ENCODE measurements at places on chromosomes 5 and 9.

GRCh38 chr5:130885027-130885426 lies 280.0 kb downstream of the HINT1 start:
- DNase-seq = no peak

DNA sequence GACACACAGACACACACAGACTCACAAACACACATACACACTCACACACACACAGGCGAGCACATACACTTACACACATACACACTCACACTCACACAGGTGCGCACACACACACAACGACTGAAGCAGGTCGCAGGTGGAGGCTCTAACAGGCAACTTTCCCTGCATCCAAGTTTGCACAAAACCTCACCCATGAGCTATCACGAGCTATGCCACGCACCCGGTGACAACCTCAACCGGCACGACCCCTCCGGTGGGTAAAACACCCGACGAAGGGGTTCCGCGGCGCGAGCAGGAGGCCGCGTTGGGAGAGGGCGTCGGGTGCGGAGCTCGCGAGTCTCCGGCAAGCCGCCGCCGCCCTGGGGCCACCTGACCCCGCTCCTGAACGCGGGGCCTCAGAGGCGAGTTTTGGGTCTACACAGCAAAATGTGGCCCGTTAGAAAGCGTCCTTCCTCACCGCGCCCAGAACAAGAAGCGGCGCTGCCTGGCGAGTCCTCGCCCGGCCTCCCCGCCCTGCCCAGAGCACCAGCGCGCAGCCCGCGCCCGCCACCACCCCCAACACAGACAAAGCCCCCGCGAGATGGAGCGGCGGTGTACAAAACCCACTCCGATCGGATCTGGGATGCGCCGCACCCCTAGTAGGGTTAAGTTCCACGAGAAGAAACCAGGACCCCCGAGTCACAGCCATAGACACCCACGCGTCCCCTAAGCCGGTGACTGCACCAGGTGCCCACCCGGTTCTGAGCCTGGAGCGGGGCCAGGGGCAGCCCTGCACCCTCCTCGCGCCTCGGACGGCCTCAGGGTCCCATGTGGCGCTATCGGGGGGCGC lies 665 bp downstream of the SLC6A3 start:
- DNase-seq = no peak

DNA sequence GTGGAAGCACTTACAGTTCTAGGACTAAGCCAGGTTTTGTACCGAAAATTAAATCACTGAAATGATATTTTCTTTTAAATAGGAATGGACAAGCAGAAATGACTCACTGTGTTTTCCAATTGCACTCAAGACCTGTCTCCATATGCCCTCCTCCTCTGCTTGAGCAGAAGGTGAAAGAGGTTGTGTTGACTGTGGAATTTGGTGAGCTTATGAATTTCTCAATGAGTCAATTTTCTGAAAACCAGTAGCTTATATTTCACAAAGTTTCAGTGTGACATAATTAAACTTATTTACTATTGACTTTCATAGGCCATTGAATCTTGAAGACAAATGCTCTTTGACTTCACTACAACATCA lies 249.9 kb downstream of the NPR3 start:
- no peak for DNase-seq

- DNase-seq = no peak
These were observed 14.4 kb downstream of the ZNF462 start for GRCh38 chr9:106877345-106877744.

DNA sequence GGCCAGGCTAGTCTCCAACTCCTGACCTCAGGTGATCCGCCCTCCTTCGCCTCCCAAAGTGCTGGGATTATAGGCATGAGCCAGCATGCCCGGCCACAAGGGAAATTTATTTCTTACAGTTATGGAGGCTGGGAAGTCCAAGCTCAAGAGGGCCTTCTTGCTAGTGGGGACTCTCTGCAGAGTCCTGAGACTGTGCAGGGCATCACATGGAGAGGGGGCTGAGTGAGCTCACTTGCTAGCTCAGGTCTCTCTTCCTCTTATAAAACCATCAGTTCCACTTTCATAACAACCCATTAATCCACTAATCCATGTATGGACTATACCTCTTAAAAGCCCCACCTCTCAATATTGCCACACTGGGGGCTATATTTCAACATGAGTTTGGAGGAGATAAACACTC lies 5.1 kb upstream of the SPIN1 start:
- DNase-seq = no peak

- DNase-seq = no peak
These were observed 88.4 kb downstream of the LMNB1 start for GRCh38 chr5:126865299-126865698.

DNA sequence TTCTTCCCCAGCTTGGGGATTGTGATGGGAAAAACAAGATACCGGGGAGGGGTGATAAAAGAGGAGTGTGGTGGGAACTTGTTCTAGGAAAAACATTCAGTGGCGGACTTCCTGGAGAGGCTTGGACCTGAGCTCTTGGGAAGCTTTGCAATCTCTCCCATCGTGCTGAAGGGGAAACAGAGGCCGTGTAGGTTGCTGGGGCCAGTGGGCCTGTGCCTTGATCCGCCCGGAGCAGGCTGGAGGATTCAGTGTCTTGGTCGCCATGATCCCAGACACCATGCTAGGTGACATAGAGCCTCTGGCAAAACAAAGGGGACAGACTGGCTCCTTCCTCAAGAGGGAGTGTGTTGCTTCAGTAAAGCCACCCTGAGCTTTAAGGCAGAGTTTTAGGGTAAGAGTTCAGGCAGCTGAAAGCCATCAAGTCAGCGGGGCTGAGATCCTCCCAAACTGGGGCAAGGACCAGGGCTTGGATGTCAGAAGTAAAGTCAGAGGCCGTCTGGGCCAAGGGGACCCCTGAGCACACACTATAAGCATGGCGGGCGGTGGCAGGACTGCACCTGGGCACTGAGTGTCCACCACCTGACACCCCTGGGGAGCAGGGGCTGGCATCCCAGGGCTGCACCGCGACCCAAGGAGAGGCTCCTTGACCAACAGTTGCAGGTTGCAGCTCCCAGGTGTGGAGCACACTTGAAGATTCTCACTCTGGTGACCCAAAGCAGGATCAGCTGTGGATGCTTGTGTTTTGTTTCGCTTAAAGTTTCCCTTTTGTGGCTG lies 44.7 kb downstream of the TRIP13 start:
- no peak for DNase-seq

DNA sequence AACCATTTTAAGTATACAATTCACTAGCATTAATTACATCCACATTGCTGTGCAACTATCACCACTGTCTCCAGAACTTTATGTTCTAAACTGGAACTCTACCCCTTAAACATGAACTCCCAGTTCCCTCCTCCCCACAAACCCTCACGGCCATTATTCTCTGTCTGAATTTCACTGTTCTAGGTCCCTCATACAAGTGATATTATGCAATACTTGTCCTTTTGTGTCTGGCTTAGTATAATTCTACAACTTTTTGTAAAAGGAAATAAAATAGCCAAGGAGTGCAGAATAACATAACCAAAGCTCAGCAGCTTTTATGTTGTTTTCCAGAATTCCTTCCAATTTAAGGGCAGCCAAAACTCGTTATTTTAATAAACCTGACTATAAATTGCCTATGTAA lies 53.2 kb downstream of the NAA35 start:
- no peak for DNase-seq

GRCh38 chr5:41925555-41925951 lies 472 bp downstream of the FBXO4 start:
- peak; percentile 22 for DNase-seq

- DNase-seq = no peak
These were observed 7.8 kb downstream of the SLC9A3 start for GRCh38 chr5:516338-516925.

DNA sequence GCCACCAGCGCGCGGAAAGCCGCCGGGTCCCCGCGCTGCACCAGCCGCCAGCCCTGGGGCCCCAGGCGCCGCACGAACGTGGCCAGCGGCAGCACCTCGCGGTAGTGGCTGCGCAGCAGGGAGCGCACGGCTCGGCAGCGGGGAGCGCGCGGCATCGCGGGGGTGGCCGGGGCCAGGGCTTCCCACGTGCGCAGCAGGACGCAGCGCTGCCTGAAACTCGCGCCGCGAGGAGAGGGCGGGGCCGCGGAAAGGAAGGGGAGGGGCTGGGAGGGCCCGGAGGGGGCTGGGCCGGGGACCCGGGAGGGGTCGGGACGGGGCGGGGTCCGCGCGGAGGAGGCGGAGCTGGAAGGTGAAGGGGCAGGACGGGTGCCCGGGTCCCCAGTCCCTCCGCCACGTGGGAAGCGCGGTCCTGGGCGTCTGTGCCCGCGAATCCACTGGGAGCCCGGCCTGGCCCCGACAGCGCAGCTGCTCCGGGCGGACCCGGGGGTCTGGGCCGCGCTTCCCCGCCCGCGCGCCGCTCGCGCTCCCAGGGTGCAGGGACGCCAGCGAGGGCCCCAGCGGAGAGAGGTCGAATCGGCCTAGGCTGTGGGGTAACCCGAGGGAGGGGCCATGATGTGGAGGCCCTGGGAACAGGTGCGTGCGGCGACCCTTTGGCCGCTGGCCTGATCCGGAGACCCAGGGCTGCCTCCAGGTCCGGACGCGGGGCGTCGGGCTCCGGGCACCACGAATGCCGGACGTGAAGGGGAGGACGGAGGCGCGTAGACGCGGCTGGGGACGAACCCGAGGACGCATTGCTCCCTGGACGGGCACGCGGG lies at the start of gene TERT:
Gene TERT, minus strand, starts transcription at position 234 of the 815 bp plus-strand sequence. Its CDS starts 79 bp downstream, at position 155.
- DNase-seq = peak; percentile 75

DNA sequence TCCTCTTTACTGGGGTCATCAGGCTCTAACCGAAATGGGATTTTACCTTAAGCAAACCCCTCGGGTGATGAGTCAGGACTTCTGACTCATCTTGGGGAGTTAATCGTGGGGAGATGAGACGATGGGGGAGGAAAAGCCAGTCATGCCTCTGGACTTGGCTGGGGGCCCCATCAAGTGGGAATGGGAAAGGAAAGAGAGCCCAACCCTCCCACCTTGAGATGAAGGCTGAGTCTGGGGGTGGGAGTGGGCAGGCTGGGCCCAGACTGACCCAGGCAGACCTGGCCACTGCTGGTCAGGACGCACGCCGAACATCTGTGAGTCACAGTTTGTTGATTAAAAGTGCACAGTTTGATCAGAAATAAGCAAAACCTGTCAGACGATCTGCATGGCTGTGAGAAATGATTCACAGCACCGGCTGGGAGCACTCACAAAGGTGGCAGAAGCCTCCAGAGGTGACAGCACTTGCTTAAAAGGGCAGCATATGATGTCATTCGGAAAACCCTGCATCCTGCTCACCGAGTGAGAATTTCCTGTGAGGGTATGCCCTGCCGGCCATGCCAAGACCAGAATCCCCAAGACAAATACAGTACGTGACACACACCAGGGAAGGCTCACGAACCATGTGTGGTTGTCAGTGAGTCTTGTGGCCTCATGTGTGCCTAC lies 50.0 kb upstream of the SLC25A51 start:
- no peak for DNase-seq

GRCh38 chr5:102099766-102100331 lies 196.2 kb downstream of the SLCO4C1 start:
- DNase-seq = no peak

- DNase-seq = no peak
These were observed 139.9 kb downstream of the PIP5K1B start for GRCh38 chr9:68844631-68845612.

DNA sequence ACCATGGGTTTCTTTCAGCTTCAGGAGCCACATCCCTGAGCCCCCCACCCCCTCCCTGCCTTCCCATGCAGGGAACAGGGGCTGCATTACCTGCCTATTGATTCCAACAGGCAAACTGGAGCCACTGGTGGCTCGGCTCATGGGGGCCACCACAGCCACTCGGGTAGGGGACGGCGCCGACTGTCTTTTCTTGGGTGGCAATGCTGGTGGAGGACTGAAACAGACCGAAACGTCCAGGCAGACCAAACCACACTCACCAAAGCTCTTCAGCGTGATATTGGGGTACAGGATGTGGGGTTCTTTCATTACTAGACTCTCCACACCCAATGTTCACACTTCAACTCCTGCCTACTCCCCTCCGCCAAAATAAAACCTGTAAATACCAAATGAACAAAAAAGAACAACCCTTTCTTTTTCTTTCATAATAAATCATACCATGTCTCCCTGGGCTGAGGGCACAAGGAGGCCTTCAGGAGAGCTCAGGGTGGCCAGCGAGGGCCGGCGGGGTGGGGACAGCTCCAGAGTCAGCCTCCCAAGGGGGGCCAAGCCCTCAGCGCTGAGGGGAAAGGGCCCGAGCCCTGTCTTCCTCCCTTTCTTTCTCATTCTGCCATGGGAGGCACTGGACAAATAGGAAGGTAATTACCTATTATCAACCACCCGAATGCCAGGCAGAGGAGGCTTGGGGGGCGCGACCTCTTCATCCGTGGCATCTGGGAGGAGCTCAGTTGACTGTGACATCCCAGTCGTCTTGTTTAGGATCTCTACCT lies 83.3 kb downstream of the PRRT1B start:
- DNase-seq = no peak

DNA sequence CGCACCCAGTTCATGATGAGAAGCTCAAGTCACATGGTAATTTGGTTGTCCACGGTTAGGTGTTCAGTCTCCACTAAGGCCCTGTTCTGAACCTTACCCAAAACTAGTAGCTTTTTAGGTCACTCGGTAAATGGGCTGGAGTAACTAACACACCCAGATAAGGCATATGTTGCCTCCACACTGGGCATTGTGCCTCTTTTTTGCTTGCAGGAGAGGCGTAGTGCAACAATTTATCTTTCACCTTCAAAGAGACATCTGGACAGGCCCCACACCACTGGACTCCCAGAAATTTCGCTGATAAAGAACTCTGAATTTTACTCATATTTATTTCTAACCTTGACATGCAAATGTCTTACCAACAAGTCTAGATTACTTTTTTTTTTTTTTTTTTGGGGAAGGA lies 16.8 kb upstream of the PTGES start:
- DNase-seq = no peak

DNA sequence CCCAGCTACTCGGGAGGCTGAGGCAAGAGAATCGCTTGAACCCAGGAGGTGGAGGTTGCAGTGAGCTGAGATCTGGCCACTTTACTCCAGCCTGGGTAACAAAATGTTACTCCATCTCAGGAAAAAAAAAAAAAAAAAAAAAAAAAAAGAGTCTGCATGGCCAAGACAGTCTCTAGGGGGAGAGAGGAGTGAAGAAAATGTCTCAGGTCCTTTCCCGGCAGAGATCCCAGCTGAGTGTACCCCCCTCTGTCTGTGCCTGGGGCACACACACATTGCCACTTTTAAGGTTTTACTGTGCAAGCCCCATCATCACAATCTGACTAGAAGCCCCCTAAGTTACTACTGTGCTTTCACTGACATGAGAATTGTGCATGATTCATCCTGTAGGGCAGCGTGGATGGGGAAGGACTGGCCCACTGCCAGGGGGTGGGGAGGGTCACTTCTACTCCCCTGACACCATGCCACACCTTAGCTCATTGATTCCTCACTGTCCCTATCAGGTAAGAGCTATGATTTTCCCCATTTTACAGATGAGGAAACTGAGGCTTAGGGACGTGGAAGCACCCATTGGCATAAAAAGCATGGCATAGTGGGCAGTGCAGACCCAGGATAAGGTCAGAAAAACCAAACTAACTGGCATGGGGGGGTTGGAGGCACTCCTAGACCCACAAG lies 102.3 kb upstream of the LARP1 start:
- DNase-seq = no peak

- no peak for DNase-seq
These were observed 89.2 kb upstream of the PTCH1 start for GRCh38 chr9:95605816-95606488.

Data from activated CD4-positive, alpha-beta T cell treated with anti-CD3 and anti-CD28 coated beads, Interleukin-2, amount 50 U/mL, for 1 hour (primary cell).